HFF-Myc (cell line): ENCODE measurements at places on chromosomes 2 and 18.

GRCh38 chr2:83323038-83323437 lies 1136.0 kb downstream of the SUCLG1 start:
- no peak for DNase-seq

- DNase-seq, result peak; percentile 10
Measured at GRCh38 chr2:137865954-137866540, 98.2 kb upstream of the HNMT start.

DNA sequence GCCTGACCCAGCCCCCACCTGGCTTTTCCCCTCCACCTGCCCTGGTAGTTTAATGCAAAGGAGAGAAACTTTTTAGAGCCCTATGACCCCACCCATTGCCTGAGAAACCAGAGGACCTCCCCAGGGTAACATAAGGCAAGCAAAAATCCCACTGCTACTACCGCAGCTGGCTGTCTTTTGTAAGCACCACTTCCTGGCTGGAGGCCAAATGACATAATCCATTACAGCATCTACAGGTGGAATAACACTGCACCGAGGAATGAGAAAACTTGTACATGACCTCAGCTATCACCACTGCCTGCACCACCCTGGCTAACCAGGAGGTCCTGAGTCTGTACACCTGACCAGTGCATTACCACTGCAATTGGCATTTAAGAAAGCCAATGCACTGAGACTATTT lies 149.6 kb upstream of the GALNT5 start:
- peak; percentile 20 for DNase-seq

- DNase-seq, result no peak
Measured at GRCh38 chr2:99285526-99285925, 15.5 kb downstream of the LYG1 start.

DNA sequence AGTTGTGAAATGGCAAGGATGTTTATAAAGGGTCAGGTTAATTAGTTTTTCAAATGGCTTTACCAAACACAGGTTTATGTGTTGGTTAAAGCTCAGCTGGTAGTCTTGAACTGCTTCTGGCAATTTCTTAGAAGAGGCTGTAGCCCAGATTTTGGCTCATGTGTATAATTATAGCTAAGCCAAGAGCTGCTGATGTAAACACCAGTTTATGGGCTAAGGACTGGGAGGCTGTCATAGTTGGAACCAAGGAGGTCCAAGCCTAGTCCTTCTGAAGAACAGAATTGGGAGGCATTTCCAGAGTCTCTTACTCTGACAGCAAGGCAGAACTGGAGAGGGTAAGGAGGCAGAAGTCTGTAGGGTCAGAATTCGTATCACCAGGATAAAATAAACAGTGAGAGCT lies 25.4 kb downstream of the UBE2E3 start:
- DNase-seq, result no peak

DNA sequence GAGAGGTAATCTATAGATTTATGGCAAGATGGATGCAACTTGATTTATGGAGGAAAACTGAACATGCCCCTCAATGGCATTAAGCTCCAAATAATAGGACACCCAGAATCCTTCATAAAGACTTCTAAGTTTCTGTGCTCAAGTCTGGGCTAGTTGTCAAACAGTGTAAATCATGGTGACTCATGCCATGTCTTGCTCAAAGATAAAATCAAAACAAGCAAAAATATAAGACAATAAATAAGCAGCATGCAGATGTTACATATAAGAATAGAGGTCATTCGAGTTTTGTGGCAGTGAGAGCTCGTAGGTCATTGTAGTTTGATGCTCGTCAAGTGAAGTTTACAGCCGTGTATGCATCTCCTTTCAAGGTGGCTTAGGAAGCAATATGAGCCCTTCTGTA lies 403.2 kb downstream of the THSD7B start:
- no peak for DNase-seq

DNA sequence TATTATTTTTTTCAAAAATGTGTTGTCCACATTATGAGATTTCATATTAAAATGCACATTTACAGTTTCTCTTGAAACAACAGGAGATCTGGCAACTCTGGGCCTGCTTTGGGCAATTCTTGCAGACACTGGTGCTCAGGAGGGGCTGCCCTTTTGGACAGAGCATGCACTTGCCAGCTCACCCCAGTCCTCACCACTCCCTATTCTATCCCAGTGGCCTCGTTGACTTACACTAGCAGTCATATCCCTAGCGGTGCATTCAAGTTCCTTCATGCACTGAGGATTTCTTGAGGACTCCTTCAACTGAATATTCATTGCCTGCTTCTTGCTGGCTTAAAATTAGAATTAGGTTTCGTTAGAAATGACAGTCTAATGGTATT lies 87.9 kb upstream of the FHL2 start:
- DNase-seq, result no peak

GRCh38 chr2:3639015-3639630 lies 18.9 kb upstream of the ALLC start:
- no peak for DNase-seq

DNA sequence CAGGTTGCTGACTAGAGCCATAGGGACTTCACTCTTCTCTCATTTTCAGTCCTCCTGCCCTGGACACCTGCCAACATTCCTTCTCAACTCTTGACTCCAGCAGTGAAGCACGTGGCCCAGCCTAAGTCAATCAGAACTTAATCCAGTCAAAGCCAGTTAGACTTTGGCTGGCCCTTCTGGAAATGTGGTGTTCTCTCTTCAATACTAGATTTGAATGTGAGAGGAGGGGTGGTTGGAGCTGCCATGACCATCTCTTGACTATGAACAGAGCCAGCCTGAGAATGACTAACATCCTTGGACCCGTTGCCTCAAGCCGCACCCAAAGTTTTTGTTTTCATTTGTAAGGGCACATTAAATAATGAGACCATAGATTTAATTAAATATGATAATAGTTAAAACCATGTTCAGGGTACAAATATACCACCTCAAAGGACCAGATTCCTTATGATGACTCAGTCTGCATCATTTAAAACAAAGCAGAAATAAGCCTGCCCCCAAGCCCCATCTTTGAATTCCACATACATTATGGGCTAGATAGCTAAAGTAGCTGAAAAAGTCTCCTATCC lies 49.7 kb upstream of the RASGRP3 start:
- DNase-seq, result peak; percentile 80

DNA sequence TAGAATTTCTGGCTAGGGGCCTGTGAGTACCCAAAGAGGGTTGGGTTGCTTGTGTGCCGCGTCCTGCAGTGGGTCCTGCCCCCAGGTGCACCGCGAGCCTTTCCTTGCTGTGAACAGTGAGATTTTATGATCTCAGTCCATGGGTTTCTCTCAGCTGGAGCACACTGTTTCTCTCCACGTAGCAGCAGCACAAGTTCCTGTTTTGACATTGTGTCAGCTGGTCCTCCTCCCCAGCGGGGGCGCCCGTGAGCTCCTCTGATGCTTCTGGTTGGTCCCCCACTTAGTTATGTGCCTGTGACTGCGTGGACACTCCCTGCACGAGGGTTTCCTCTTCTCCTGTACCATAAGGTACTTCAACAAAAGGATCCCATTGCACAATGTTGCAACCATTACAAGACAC lies 29.8 kb downstream of the TSHZ1 start:
- no peak for DNase-seq

GRCh38 chr2:207317378-207317984 lies 151.7 kb upstream of the KLF7 start:
- no peak for DNase-seq

DNA sequence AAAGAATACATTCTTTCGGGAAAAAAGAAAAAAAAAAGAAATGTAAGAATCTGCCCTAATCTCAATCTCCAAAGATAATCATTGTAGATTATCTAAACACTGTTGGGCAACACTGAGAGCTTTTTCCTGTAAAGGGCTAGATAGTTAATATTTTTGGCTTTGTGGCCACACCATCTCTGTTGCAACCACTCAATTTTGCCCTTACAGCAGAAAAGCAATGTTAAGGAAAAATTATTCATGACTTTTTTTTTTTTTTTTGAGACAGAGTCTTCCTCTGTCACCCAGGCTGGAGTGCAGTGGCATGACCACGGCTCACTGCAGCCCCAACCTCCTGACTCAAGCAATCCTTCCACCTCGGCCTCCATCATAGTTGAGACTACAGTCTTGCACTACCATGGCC lies 17.3 kb upstream of the FZD5 start:
- no peak for DNase-seq

DNA sequence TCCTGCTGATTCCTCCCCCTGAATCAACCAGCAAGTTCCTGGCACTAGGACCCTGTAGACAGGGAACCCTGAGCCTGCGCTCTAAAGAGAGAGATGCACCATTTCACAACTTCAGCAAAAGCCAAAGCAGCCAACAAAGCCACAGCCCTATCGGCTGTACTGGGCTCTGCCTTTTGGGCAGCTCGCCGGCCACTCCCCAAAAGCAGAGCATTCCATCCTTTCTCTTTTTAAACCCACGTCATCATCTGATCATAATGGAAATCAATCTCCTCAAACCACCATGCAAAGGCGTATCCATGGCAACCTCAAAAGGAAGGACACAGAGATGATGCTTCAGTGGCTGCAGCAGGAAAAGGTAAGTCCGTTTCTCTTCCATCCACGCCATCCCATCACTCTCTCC lies 5.3 kb upstream of the DCTN1 start:
- DNase-seq, result no peak

DNA sequence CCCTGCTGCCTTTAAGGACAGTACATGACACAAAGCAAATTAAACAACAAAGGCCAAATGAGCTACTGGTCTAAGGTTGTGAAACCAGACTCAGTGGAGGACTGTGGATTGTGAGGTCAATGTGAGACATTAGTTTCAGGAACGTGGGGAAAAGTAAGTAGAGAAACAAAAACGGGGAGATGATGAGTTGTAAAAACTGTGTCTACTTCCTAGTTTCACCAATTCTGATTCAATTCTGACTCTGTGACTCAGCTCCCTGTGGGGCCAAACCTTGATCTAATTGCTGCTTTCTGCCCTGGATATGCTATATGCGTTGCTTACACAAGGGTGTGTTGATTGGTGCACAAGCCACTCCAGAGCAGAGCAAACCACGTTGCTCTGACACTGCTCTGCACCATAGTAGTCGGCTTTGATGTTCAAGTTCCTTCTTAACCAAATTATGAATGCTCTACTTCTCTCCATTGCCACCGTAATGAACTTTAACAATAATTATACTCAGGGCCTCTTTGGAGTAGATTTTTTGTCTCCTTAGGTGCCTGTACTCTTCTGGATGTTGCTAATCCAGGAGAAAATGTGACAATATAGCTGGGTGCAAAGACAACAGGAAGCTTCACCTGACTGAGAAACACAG lies 1640.1 kb upstream of the CELF4 start:
- no peak for DNase-seq

GRCh38 chr2:128368437-128369107 lies 49.9 kb upstream of the HS6ST1 start:
- no peak for DNase-seq

GRCh38 chr2:178225006-178225805 lies 30.9 kb downstream of the OSBPL6 start:
- no peak for DNase-seq
